A549 treated with GW870086 at 1 μM for 4 hours (cell line): ENCODE measurements at places on chromosomes 3 and 15. TPM values are rescaled to one million over a fixed set of nuclear protein-coding genes. Genes with fewer than 3 reads are reported as not detected.

GOLGA8T gene
- total RNA-seq: 0.86 to 2.2 TPM (median 1.9 TPM) in 5 replicates

IQCF5 gene
- not detected in 5 replicates for total RNA-seq

ALAS1 gene
- 46.5 to 53.1 TPM (median 49.8 TPM) in 5 replicates for total RNA-seq

LTF gene
- not detected in 5 replicates for total RNA-seq

PRSS50 gene
- total RNA-seq: not detected in 5 replicates

MYRIP gene
- total RNA-seq: 0.03 TPM in 1 of 5 replicates, not detected in the others

FBXO22 gene
- 63.7 to 89.6 TPM (median 76.4 TPM) in 5 replicates for total RNA-seq

AGBL1 gene
- total RNA-seq: not detected in 5 replicates

PLSCR5 gene
- total RNA-seq: not detected in 5 replicates
